ENCODE measurements at places on chromosomes 16 and 17.

DNA sequence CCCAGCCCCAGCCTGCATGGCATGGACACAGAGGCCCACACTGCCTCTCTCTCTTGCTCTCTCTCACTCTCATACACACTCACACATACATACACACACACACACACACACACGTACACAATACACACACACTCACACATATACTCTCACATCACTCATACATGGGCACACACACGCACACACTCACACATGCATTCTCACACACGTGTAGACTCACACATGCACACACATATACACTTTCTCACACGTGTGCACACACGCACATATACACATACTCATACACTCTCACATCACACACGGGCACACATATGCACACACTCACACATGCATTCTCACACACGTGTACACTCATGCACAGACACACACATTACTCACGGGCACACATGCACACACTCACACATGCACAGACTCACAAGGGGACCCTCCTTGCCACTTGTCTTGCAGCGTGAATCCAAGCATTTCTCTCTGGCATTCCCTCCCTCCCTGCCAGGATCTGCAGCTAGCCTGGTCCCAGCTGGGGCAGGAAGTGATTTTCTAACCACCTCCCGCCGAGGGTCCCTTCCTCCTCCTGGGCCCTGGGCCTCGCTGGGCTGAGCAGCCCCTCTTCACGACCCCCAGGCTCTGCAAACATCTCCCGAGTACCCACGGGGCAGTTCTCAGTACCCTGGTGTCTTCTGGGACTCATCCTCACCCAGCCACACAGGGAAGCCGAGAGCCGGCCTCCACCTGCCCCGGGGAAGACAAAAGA lies 37.5 kb downstream of the IL21R start:
- no peak for DNase-seq

GRCh38 chr17:22277595-22277994 lies 585.3 kb downstream of the KCNJ18 start:
- no peak for DNase-seq

- no peak for DNase-seq
These were observed 113.3 kb downstream of the VPS53 start for GRCh38 chr17:601244-601925.

- DNase-seq: no peak
These were observed 424 bp downstream of the HOXB2 start for GRCh38 chr17:48544349-48545021.

DNA sequence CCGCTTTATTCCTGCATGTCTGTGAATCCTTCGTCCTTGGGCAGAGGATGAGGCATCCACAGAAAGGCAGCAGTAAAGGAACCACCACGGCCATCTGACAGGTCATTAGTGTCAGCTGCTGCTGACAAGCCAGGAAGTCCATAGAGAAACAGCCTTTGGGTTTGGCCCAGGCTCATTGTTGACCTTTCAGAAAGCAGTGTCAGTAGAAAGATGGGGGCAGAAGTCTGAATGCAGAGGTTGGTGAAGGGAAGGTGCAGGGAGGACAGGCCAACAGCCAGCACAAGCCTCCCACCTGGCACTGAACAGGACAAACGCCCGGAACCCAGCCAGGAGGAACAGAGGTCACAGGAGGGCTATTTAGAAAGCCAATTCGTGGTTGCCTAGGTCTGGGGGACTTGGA lies 105.8 kb downstream of the VAT1L start:
- DNase-seq: no peak

DNA sequence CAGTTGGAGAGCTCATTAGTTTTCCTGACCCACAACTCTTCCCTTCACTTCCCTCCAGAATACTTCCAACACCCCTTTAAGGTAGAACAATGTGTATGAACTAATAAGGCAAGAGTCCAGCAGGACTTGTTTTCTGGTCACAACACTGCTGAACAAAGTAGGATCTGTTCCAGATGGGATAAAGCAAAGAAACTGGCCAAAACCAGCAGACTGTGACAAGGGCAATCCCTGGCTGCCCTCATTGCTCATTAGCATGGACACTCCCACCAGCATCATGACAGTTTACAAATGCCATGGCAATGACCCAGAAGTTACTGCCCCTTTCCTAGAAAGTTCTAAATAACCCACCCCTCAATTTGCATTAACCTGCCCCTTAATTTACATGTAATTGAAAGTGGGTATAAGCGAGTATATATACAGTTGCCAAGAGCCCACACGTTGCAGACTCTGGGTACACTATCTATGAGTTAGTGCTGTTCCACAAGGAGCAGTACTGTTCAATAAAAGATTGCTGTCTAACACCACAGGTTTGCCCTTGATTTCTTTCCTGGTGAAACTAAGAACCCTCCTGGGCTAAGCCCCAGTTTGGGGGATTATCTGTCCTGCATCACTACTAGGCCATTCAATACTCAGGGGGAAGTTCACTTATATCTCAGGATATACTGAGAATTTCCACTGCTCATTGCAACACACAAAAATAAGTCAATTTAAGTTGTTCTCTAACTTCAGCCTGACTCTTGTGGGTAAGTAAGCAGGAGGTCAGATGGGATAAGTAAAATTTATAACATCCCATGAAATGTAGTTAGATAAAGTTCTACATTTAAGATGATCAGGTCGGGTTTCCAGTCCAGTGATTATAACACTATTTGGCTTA lies 82.3 kb downstream of the SSH2 start:
- no peak for DNase-seq

DNA sequence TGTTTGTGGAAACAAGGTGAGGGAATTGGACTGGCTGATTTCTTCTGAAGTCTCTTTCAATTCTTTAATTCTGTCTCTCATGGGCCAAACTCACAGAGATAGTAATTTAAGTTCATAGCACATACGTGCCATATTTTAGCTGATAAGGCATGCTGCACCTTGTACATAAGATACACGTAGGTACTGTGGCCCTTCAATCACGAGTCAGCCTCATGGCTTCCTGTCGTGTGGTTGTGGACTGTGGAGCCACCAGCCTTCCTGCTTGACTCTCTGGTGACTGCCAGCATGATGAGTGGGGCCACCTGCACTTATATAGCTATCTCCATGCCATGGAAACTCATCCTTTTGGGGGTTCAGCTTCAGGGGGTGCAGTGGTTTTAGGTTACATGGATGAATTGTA lies 25.1 kb downstream of the KSR1 start:
- no peak for DNase-seq

- DNase-seq: no peak
These were observed 11.9 kb upstream of the GSE1 start for GRCh38 chr16:85601272-85601639.

- DNase-seq: no peak
These were observed 39.0 kb downstream of the PRKCB start for GRCh38 chr16:23874613-23875294.

DNA sequence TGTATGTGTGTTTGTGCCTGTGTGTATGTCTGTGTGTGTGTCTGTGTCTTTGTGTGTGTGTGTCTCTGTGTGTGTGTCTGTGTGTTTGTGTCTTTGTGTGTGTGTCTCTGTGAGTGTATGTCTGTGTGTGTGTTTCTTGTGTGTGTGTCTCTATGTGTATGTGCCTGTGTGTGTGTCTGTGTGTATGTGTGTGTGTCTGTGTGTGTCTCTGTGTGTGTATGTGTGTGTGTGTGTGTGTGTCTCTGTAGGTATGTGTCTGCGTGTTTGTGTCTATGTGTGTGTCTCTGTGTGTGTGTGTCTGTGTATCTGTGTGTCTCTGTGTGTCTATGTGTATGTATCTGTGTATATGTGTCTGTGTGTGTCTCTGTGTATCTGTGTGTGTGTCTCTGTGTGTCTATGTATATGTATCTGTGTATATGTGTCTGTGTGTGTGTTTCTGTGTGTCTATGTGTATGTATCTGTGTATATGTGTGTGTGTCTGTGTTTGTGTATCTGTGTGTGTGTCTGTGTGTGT lies 70.2 kb downstream of the USP43 start:
- DNase-seq: no peak

- no peak for DNase-seq
These were observed 134.4 kb downstream of the SNX11 start for GRCh38 chr17:48241770-48242497.

GRCh38 chr17:9389111-9389527 lies 186.5 kb downstream of the STX8 start:
- DNase-seq: no peak

Measured in progenitor cell of endocrine pancreas (in vitro differentiated cells).